ENCODE measurements at places on chromosomes 2 and 18.
A peak's percentile ranks its signal among the peaks of the same experiment; 100 is the strongest.

GRCh38 chr18:54479365-54479764 lies 111.7 kb upstream of the DYNAP start:
- DNase-seq, result no peak

GRCh38 chr2:13682540-13683272 lies 949.8 kb upstream of the LRATD1 start:
- DNase-seq, result no peak

- DNase-seq, result no peak
Observed at GRCh38 chr2:105460048-105460732, 61.3 kb upstream of the FHL2 start.

DNA sequence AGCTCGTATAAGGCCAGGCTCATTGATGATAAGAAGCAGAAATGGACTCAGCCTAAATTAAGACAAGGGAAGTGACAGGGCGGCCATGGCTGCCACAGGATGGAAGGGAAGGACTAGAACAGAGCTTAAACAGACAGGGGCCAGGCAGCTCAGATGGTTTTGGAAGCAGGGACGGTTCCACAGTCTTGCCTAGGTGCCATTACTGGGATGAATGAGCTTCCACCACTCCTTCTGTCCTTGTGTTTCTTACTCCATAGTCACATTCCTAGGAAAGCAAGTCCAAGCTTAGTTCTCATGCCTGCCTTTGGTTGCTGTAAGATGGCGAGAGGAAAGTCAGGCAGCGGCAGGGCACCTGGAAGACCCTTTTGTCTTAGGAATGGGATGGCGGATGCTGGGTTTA lies 11.9 kb downstream of the GNLY start:
- no peak for DNase-seq

GRCh38 chr2:22281033-22281432 lies 1103.9 kb upstream of the KLHL29 start:
- DNase-seq, result no peak

DNA sequence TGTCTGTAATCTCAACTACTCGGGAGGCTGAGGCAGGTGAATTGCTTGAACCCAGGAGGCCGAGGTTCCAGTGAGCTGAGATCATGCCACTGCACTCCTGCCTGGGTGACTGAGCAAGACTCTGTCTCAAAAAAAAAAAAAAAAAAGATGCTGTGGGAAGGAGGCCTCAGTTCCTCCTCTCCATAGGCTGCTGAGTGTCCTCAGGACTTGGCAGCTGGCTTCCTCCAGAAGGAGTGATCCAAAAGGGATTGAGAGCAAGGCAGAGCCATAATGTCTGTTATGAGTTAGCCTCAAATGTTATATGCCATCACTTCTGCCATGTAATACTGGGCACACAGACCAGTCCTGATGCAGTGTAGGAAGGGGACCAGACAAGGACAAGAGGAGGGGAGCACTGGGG lies 6.6 kb upstream of the NPC1 start:
- no peak for DNase-seq

DNA sequence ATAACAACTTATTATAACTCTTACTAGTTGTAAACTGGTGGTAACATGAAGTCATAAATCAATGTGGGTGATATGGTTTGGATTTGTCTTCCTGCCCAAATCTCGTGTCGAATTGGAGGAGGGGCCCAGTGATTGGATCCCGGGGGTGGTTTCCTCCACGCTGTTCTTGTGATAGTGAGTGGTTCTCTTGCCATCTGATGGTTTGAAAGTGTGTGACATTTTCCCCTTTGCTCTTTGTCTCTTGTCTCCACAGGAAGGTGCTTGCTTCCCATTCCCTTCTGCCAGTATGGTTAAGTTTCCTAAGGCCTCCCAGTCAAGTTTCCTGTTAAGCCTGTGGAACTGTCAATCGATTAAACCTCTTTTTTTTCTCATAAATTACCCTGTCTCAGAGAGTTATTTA lies 321.6 kb downstream of the DSEL start:
- DNase-seq, result no peak

DNA sequence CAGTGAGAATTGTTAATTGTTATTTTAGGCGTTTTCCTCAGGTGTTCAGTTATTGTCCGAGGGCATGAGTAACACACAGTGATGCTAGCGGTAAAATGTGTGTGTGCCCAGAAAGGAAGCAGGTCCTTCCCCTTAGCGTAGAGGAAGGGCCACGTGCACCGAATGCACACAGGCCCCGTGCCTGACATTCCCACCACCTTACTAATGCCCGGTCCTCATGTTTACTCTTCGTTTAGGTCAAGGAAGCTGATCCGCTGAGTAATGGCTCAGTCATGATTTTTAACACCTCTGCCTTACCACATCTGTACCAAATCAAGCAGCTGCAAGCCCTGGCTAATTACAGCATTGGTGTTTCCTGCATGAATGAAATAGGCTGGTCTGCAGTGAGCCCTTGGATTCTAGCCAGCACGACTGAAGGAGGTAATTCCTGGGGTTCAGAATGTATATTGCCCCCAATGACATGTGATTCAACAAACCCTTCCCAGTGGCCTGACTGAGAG lies 76.7 kb downstream of the MERTK start:
- no peak for DNase-seq

DNA sequence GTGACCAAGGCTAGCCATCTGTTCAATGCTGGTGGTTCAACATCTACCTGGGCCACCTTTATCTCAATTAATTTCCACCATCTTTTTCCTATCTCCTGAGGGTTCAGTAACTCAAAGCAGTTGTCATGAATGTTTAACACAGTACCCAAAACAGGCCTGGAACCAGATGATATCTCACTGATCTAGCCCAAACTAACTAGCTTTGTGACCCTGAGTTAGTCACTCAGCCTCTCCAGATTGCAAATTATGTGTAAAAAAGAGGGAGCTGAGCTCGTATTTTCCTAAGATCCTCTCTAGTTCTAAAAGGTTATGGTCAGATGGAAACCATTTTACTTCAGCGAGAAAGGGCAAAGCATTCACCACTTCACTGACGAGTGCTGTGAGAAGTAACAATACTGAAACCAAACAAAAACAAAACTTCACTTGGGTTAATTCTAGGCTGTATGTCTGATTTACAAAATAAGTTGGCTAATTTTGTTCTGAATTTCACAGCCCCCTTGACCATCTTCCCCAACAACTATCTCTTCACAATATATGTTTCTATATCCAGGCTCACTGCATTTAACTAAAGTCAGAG lies 14.8 kb downstream of the SPRED2 start:
- no peak for DNase-seq

GRCh38 chr2:160613466-160614153 lies 120.0 kb upstream of the RBMS1 start:
- DNase-seq, result no peak

GRCh38 chr2:33246432-33246831 lies 230.0 kb upstream of the RASGRP3 start:
- no peak for DNase-seq

GRCh38 chr2:26581266-26581990 lies 59.7 kb downstream of the CIB4 start:
- no peak for DNase-seq

DNA sequence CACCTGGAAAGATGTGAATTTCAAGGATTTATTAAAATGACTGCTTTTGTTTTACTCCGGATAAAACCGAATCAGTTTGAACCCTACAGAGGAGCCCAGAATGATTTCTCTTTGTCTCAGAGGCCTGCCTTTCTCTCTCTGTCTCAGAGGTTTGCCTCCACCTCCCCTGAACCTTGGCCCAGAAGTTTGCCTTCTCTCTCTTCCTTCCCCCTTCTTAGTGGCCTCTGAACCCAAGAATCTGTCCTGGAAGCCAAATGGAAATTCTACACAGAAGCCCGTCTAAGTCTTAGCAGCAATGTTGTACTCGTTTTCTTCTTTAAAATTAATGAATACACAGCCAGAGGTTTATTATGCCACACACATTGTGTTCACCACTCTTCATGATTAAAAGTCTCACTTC lies 200.7 kb downstream of the SOCS6 start:
- DNase-seq, result no peak

GRCh38 chr2:128450211-128451024 lies 131.8 kb upstream of the HS6ST1 start:
- DNase-seq, result no peak

GRCh38 chr2:202847693-202848524 lies 23.7 kb downstream of the ICA1L start:
- DNase-seq, result no peak

DNA sequence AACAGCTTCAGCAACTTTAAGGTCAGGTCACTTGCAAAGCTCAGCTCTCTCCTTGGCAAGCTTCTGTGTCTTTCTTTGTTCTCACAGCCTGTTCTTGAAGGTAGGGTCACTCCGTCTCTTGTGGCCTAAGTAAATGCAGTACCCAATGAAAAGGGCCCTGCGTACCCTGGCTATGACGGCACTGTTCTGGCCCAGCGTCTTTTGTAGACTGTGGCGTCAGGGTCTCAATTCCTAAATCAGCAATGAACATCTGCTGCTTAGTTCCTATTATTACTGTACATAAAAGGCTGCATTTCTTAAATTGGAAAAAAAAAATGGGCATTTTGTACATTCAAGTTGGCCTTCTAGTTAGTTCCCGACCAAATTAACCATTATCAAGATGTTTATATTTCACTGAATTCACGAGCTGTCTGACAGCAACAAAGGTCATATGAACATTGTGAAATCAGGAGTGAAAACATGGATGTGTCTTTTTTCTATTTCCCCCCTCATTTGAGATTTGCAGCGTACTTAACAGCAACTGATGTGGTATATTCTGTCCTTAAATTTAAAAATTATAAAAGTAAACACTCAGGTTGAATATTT lies 17.0 kb upstream of the MTCL1 start:
- no peak for DNase-seq

- DNase-seq, result no peak
Observed at GRCh38 chr2:239828192-239828972, 196.8 kb downstream of the NDUFA10 start.

GRCh38 chr2:172168917-172169346 lies 66.2 kb upstream of the DLX2 start:
- no peak for DNase-seq

- no peak for DNase-seq
Observed at GRCh38 chr2:88855620-88856408, 164.3 kb downstream of the RPIA start.

GRCh38 chr18:13382366-13382953 lies 163.9 kb downstream of the LDLRAD4 start:
- peak; percentile 13 for DNase-seq

- no peak for DNase-seq
Observed at GRCh38 chr2:239285932-239286230, 114.9 kb downstream of the HDAC4 start.

GRCh38 chr2:48135797-48136196 lies 229.5 kb upstream of the FBXO11 start:
- DNase-seq, result no peak

GRCh38 chr2:192005211-192005610 lies 158.3 kb upstream of the CAVIN2 start:
- DNase-seq, result no peak

DNA sequence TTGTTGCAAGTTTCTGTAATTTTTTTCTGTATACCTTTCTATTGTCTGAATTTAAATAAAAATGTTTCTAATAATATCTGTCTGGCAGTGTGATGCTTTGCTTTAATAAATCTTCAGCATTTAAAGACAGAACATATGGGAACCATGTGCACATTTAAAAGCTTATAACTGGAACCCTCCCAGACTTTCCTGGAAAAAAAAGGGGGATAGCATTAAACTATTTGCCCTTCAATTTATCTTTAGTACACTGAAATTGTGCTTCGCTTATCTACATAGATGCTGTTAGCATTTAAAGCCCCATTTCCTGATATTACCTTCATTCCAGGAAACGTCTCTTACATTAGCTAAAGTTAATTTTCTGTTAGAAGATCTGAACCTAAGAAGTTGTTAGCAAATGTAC lies 64.6 kb downstream of the ZC3H6 start:
- no peak for DNase-seq

DNA sequence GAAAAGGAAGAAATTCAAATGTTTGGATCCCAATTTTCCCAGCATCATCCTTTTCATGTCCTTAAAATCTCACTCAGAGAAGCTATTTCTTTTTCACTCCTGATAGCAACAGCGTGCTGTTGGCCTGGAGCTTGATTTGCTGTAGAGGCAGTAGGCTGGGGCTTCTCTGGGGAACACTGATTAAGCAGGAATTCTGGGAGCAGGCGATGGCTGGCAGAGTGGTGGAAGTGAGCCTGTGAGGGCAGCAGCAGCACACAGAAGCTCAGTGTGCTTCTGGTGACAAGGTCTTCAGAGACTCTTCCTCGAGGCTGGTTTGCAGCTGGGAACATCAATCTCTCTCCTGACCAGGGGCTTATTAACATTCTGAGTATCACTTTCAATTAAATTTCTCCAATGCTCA lies 284.6 kb downstream of the DPP10 start:
- DNase-seq, result no peak

- DNase-seq, result no peak
Observed at GRCh38 chr2:135337071-135337470, 193.9 kb downstream of the ZRANB3 start.

DNA sequence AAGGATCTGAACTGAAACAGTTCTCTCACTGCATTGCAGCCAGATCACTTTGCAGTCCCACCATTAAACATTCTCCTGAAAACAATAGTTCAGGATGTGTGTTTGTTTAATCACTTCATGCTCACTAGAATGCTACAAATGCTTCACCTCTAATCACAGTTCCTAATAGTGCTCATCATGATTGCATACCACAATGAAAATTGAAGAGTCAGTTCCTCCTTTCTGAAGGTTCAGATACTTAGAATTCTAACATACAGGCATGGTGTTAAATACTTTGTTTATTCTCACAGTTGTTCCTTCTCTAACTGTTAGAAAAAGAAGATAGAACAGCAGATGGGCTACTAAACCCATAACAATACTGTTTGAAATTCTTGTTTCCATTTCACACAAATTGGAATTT lies 622.3 kb upstream of the ACVR2A start:
- no peak for DNase-seq

DNA sequence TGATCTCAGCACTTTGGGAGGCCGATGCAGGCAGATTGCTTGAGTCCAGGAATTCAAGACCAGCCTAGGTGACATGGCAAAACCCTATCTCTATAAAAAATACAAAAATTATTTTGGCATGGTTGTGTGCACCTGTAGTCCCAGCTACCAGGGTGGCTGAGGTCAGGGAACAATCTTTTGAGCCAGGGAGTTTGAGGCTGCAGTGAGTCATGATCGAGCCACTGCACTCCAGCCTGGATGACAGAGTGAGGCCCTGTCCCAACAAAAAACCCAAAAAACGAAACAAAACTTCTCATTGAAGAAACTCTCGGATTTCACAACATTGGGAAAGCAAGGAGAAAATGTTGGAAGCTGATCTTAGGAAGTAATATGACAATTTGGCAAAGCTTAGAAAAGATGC lies 317.3 kb upstream of the MGAT5 start:
- DNase-seq, result no peak

DNA sequence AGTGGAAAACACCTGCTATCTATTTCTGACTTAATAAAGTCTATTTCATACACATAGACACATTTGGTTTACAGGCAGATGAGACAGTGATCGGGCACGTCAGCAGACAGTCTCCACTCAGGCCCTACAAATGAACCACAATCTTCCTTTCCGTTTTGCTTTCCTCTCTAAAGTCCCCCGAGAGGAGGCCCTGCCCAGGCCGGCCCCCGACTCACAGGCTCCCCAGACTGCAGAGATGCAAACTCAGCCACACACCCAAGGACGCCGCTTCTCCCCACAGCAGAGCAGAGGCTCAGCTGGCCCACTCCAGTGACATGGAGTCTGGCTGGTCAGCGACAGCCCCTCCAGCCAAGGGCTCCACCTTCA lies 9.3 kb upstream of the MTERF4 start:
- no peak for DNase-seq

Data from activated effector memory CD4-positive, alpha-beta T cell treated with Interleukin-2 at 50 U/mL for 16 hours (primary cell).